ENCODE measurements at places on chromosomes 11 and 22. TPM values are rescaled to one million over a fixed set of nuclear protein-coding genes. Genes with fewer than 3 reads are reported as not detected.

DNA sequence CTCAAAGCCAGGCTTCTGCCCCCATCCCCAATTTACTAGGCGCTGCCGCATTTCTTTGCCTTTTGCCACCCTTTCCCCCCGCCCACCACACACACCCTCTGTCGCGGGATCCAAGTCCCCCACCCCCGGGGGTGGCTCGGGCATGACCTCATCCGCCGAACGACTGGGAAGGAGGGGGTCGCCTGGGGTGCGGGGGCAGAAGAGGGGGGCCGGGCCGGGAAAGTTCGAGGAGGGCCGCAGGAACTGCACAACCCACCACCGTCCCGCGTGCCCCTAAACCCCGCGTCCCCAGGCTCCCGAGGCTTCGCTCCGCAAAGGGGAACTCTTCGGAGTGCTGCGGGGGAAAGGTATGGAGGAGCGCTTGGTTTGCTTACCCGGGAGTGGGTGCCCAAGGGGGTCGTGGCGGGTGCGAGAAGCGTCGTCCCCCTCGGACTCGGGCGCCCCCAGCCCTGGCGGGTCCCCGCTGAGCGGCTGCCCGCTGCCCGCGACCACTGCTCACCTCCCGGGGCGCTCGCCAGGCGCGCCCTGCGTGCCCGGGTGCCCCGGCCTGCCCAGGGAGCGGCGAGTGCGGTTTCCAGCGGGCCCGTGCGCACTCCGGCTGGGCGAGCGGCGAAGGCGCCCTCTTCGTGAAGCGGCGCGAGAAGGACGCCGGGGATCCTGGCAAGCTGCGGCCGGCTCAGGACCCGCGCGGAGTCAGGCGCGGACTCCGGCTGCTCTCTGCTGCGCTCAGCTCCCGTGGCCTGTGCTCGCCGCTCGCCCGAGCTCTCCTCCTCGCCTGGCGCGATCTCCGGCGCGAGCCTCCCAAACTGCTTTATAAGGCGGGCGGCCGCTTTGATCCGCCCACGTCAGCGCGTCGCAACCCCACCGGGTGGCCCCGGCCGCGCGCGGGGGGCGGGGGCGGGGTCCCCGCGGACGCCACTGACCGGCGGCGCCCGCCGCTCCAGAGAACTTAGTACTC lies 4.0 kb upstream of the WNT11 start:
- H3K27me3 ChIP-seq = peaks cover 44% of the 10 kb centered on the region
- H3K4me3 ChIP-seq = no peak overlapping the region
- H3K4me1 ChIP-seq = peaks cover 22% of the 10 kb centered on the region
- no peak for DNase-seq
- H3K27ac ChIP-seq = no peak overlapping the region

Gene JRKL
- 8.6 TPM for total RNA-seq

Gene PEX16
- total RNA-seq = 41.5 TPM

Gene OR52E4
- total RNA-seq = not detected

DNA sequence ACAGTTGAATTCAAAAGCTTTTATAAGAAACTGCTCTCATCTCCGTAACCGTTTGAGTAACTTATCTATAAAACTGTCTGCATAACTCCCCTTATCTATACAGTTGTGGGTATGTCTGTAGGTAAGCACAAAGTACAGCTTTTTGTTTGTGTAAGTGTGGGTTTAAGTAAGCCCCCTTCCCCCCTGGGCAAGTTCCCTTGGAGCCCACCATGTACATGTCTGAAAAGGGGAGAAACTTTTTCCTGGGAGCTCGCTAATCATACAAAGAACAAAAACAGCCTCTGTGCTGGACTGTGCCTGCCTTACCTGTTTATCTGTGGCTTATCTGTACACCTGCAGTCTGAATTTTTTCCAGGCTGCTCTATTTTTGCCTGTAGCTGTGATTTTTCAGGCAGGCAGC lies 36.3 kb upstream of the TMEM45B start:
- DNase-seq = no peak
- H3K4me1 ChIP-seq = no peaks in the 10 kb centered on the region
- no peak overlapping the region for H3K4me3 ChIP-seq
- H3K27ac ChIP-seq = no peak overlapping the region
- H3K27me3 ChIP-seq = peaks cover 4% of the 10 kb centered on the region

- H3K27me3 ChIP-seq = no peaks in the 10 kb centered on the region
- DNase-seq = peak; percentile 71
- no peaks in the 10 kb centered on the region for H3K36me3 ChIP-seq
- no peak overlapping the region for H3K27ac ChIP-seq
These were observed 6.5 kb upstream of the CYB5R3 start for GRCh38 chr22:42655693-42656092.

Gene MAP6
- 0.21 TPM for total RNA-seq

Data from GM12878 (cell line).